Stimulated activated CD4-positive, alpha-beta T cell treated with anti-CD3 and anti-CD28 coated beads, Interleukin-15, amount 100 ng/mL, for 1 hour (primary cell): ENCODE measurements at places on chromosomes 2 and 18.

DNA sequence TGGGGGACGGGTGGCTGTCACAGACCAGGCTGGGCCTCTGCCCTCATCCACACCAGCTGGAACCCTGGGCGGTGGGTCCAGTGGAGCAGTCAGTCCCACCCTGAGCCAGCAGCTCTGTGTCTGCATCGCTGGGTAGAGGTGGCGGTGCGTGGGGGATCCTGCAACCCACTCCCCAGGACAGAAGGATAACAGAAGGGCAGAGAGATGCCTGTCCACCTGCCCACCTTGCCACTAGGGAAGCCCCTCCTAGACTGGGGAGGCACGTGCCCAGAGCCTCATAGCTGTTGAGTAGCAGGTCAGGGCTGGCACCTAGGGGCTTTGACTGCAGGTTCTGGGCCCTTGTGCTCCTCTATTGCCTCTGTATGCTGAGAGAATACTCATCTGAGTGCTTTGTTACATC is 2.4 kb downstream of the ATOH8 start:
- DNase-seq, result no peak

DNA sequence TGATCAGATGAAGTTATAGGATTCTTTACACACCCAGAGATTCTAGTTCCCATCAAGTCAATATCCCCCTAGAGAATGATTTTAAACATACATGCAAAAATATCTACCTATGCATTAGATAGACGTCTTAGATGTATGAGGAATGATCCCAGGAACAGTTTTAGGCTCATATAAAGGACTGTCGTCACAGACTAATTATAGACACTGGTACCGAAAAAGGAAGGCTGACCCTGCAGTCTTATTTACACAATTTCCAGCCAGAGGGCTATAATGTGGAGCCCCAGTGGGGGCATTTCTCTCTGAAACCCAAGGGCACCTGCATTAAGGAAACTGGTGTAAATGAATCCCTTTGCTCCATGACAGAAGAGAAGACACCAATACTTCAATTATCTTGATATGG is 170.4 kb downstream of the ZNF521 start:
- no peak for DNase-seq

DNA sequence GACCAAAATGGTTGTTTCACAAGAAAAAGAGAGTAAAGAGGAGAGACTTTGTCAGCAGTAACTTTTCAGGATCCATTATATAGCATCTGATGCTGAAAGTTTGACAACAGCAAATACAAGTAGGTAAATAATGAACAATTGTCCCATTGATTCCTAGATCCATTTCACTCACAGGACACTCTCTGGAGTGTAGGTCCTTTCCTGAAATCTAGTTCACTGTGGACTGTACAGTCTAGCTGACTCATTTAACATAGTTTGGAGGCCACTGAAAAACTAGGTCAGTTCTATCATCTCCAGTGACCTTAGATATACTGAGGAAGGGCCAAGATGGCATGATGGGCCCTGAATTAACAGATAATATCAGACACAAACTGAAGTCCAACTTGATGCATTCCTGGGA is 19.3 kb upstream of the NEB start:
- no peak for DNase-seq

GRCh38 chr2:163045830-163046229 is 207.3 kb upstream of the KCNH7 start:
- DNase-seq, result no peak
